ENCODE measurements at places on chromosomes 7 and 10.

GRCh38 chr10:120982507-120982906 lies 131.3 kb downstream of the WDR11 start:
- no peak for DNase-seq

- DNase-seq: no peak
Measured at GRCh38 chr10:31647861-31648260, 280.8 kb downstream of the ARHGAP12 start.

- DNase-seq: no peak
Measured at GRCh38 chr7:2646680-2647571, 15.1 kb downstream of the TTYH3 start.

DNA sequence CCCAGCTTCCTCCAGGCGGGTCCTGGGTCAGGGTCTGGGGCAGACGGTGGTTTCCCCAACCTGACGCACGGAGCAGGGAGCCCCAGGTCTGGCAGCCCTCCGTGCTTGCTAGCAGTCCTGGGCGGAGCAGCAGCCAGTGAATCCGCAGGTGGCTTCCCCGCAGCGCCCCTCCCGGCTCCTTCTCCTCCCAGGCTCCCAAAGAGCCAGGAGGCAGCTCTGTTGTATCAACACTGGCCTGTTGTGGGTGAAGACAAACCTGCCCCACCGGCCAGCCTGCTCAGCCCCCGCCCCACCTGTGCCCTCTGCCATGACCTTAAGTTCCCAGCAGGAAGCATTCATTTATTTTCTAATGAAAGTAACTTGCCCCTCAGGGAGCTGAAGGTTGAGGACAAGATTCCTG lies 24.0 kb upstream of the TMEM213 start:
- DNase-seq: no peak

GRCh38 chr10:60441515-60441914 lies 51.8 kb upstream of the ANK3 start:
- no peak for DNase-seq
